ENCODE measurements at places on chromosomes 11 and 22.

- DNase-seq: no peak
Measured at GRCh38 chr11:86183694-86184093, 60.9 kb upstream of the EED start.

- no peak for DNase-seq
Measured at GRCh38 chr11:5597953-5598352, 1.5 kb downstream of the TRIM6 start.

DNA sequence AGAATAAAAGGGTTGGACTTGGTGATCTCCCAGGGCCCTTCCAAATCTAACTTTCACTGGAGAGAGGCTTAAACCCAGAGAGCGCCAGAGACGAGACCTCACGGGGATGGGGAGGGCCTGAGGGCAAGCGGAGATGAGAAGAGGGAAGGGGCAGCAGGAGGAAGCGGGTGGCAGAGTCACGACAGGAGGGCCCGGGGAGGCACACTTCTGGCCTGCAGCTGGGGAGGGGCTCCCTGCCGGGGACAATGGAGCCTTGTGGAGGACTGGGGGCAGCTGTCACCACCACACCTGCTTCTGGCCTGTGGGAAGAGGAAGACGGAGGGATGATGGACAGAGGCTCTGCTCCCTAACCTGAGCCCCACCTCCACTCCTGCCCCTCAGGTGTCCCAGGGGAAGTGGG lies 40.2 kb downstream of the PDE2A start:
- no peak for DNase-seq

GRCh38 chr11:9607511-9607899 lies 34.0 kb downstream of the WEE1 start:
- DNase-seq: no peak

GRCh38 chr22:31544481-31545480 lies 48.4 kb downstream of the SFI1 start:
- no peak for DNase-seq

GRCh38 chr11:115963156-115963555 lies 458.9 kb upstream of the CADM1 start:
- DNase-seq: no peak

DNA sequence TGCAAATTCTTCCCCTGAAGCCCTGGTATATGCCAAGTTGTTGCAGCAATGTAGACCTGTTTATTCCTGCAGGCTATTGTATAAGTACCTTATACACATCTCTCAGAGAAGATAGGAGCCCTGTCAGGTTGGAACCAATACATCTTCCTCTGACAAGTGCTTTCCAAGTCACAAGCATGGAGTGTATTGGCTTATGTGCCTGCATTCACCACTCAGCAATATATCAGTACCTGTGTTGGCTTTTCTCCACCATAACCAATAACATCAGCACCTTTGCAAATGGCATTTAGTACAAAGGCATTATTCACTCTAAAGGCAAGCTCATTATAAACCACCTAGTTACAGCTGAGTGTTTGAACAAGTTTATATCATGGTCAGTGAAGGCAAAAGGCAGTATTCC lies 611.7 kb upstream of the CNTN5 start:
- no peak for DNase-seq

DNA sequence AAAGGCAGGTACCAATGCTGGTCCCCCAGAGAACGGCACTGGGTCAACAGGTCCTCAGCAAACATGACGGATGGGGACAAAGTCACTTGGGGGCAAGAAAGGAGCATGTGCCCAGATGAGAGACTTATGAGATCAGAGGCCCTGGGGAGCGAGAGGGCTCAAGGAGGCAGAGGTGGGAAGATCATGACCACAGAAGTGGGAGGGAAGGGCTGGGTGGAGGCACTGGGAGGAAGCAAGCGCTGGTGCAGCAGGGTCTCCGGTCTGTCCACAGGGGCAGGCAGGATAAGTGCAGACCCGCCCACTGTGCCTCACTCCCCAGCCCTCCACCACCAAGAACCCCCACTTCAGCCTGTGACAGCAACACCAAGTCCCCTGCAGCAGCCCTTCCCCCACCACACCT lies 10.9 kb downstream of the ELFN2 start:
- DNase-seq: no peak

GRCh38 chr22:21026783-21027692 lies 5.3 kb downstream of the SLC7A4 start:
- DNase-seq: no peak

- no peak for DNase-seq
Measured at GRCh38 chr22:39745789-39746188, 147.8 kb downstream of the ENTHD1 start.

DNA sequence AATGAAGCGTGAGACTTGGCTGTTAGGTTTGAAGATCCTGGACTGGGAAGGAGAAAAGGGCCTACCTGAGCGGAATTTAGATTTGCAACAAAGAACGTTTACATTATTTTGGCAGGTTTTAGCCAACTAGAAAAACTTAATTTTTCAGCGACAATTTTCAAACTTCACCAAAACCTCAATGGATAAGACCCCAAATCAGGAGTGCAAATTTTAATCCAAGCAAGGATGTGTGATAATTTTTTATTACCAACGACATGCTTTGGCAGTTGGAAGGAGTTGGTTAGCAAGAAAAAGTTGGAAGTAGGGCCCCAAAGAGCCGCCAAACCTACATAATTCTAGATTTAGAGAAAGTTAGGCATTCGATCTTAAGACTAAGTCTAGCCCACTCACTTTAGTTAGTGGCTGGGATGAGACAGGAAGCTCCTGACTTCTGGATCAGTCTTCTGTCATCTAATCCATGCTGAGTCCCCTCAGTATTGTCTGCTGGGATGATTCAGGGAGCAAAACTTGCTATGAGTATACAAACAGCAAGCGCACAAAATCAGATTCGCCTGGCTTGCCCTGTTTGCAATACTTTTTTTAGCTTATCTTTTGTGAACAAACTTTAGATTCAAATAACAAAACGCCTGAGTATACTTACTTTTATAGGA lies 787 bp upstream of the RDX start:
- no peak for DNase-seq

DNA sequence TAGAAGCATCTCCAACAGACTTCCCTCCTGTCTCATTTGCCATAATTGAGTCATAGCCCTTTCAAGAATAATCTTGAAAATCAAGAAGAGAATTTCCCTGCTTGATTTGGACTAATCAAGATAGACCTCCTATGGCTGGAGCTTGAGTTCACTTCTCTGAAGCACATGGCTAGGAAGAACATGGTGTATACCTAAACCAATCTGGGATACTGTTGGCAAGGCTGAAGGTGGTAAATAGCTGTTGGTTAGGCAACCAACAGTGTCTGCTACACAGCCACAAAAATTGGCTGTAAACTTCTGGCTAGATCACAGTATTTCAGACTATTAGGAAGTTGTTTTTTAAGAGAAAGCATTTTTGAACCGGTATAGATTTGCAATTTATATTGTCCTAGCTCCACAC lies 4.9 kb downstream of the CRYAB start:
- no peak for DNase-seq

GRCh38 chr11:117179048-117179999 lies 781 bp downstream of the SIDT2 start:
- no peak for DNase-seq

- peak; percentile 24 for DNase-seq
Measured at GRCh38 chr11:11265994-11266606, 87.0 kb downstream of the CSNK2A3 start.

- no peak for DNase-seq
Measured at GRCh38 chr22:49869845-49870712, 16.4 kb downstream of the ZBED4 start.

GRCh38 chr22:48753752-48754517 lies 1073.7 kb downstream of the BRD1 start:
- no peak for DNase-seq

GRCh38 chr11:17294033-17294432 lies 17.5 kb downstream of the NUCB2 start:
- DNase-seq: no peak

- DNase-seq: no peak
Measured at GRCh38 chr11:87456499-87456898, 418.8 kb downstream of the TMEM135 start.

- DNase-seq: no peak
Measured at GRCh38 chr11:130553306-130553705, 104.9 kb downstream of the ADAMTS15 start.

Measured in stimulated activated CD8-positive, alpha-beta memory T cell treated with anti-CD3 and anti-CD28 coated beads, Interleukin-15, amount 100 ng/mL, for 4 hours (primary cell).